ENCODE measurements at places on chromosomes 13 and 19. TPM values are rescaled to one million over a fixed set of nuclear protein-coding genes. Genes with fewer than 3 reads are reported as not detected.

The NLRP5 gene
- total RNA-seq = not detected

The DPP9 gene
- 15.6 TPM for total RNA-seq

DNA sequence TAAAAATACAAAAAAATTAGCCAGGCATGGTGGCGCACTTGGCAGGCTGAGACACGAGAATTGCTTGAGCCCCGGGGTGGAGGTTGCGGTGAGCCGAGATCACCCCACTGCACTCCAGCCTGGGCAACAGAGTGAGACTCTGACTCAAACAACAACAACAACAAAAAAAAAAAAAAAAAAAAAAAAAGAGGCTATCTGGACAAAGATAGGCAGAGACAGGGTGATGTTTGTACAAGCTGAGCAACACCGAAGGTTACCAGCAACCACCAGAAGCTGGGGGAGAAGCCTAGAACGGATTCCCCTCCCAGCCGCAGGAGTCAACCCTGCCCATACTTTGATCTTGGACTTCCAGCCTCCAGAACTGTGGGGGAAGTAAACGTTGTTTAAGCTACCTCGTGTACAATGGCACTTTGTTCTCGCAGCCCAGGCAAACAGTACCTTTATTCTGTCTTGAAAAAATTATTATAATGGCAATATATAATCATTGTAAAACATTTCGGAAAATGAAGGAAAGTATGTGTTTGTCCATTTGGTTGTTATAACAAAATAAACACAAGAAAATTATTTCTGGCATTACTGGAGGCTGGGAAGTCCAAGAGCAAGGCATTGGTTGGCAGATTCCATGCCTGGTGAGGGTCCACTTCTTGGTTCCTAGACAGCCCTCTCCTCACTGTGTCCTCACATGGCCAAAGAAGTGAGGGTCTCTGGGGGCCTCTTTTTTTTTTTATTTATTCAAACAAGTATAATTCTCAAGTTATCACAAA lies 39.8 kb upstream of the LATS2 start:
- no peak for DNase-seq

- DNase-seq = no peak
These were observed 2.6 kb upstream of the PSG4 start for GRCh38 chr19:43207991-43208390.

The RASAL3 gene
- total RNA-seq = 0.99 TPM

GRCh38 chr19:45177817-45178261 lies at the start of gene TRAPPC6A:
Gene TRAPPC6A (minus strand): TSS chr19:45178237. CDS start chr19:45178218, 19 bp downstream.
- no peak for DNase-seq

DNA sequence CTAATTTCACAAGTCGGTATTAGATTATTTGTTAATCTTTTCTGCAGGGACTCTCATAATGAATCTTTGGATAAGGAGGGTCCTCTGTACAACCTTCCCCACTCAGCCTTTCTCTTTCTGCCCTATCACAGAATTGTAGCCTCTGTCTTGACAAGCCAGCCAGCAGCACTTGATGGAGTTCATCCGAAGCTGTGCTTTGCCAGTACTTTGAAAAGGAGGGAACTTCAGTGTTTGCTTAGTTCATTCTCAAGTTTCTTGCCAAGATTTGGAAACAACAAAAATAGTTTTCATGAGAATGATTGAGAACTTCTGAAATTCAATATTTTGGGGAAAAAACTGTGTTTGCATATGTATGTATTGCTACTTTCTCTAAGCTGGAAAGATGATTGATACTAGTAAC lies 69.3 kb upstream of the HMGB1 start:
- no peak for DNase-seq

DNA sequence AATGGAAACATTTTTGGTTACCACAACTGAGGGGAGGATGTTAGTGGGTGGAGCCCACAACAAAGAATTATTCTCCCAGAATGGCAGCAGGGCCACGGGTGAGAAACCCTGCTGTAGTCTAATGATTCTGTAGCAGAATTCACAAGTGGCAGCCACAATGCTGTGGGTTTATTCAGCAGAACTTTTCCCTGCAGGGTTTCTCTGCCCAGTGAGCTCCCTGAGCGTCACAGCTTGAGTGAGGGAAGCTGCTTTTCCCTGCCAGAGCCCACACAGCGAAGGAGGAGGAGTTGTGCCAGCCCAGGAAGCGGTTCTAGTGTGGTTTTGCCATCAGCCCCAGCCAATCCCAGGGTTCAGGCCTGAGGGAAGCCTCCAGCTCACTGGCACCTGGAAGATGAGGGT lies 4.4 kb downstream of the ATP12A start:
- no peak for DNase-seq

The ADPRHL1 gene
- 16.7 TPM for total RNA-seq

The QPCTL gene
- total RNA-seq = 3.4 TPM

The IGFLR1 gene
- 1.2 TPM for total RNA-seq

- DNase-seq = peak; percentile 51
These were observed 666 bp upstream of the ZNF320 start for GRCh38 chr19:52898101-52898500.

The DNAJC3 gene
- 38.0 TPM for total RNA-seq

DNA sequence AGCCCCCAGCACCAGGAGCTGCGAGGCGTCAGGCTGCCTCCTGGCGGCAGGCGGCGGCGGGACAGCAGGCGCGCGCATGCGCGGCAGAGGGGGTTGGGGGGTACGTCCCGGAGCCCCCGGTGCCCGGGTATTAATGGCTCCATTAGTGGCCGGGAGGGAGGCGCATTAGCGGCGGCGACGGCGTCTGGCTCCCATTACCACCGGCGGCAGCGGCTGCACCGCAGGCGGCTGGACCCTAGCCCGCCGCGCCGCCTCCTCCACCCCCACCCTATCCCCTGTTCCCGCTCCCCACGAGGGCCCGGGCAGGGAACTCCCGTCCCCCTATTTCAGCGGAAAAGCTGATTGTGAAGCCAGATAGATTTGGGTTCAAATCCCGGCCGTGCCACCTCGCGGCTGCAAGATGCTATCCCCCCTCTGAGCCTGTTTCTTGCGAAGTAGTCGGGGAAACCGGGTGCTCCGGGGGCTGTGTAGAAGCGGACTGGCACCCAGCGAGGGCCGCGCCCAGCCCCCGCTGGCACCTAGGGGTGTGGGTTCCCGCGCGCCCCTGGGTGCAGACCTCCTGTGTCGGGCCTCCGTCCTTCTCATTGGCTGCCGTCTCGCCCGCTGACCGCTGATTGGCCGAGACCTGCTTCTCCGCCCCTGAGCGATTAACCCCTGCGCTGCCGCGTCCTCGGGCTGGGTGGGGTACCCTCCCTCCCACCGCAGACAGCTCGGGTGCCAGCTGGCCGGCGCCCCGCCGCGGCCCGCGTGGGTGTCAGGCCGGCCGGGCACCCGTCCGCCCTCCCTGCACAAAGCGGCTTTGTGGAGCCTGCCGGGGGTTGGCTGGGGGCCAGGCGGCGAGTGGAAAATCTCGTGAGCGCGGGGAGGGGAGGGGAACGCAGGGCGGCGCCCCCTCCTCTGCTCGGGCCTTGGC lies 11.1 kb downstream of the CIC start:
- DNase-seq = peak; percentile 95

The KCTD12 gene
- 175 TPM for total RNA-seq

The LRRC4B gene
- 5.1 TPM for total RNA-seq

DNA sequence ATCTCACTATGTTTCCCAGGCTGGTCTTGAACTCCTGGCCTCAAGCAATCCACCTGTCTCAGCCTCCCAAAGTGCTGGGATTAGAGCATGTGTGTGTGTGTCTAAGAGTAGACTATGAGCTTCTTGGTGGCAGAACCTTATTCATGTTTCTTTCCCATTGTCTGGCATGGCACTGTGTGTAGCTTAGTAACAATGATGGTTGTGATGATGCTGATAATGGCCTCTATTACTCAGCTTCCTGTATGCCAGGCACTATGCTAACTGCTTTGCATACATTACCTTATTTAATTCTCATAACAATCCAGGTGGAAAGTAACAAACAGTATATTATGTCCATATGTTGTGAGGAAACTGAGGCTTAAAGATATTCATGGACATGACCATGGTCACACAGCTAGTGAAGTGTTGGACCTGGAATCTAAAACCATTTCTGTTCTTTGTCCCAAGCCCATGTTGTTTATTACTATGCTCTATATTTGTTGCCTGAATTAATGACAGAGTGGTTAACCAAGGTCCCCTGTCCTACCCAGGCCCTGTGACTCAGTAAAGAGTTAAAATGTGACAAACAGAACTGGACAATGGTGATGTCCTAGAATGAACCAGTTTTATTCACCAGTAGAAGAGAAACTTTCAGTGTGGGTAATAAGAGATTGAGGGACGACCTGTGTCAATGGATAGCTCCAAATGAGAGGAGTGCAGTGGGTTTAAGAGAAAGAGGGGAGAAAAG lies 109.6 kb downstream of the KLF5 start:
- no peak for DNase-seq

DNA sequence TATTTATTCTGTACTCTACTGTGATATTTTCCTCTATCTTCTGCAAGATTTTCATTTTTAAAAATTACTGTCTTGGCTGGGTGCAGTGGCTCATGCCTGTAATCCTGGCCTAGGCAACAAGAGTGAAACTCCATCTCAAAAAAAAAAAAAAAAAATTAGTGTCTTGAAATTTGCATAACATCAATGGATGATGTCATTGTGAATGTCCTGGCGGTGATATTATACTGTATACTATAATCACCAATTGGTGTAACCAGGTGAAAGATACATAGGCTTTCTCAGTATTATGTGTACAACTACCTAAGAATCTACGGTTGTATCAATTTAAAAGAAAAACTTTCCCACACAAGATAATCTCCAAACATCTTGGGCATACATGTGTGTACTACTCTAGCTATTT lies 15.2 kb downstream of the ZNF331 start:
- DNase-seq = no peak

The TRIP10 gene
- 43.3 TPM for total RNA-seq

- DNase-seq = no peak
These were observed 130.8 kb downstream of the KL start for GRCh38 chr13:33146843-33147611.

The TMED1 gene
- 17.8 TPM for total RNA-seq

DNA sequence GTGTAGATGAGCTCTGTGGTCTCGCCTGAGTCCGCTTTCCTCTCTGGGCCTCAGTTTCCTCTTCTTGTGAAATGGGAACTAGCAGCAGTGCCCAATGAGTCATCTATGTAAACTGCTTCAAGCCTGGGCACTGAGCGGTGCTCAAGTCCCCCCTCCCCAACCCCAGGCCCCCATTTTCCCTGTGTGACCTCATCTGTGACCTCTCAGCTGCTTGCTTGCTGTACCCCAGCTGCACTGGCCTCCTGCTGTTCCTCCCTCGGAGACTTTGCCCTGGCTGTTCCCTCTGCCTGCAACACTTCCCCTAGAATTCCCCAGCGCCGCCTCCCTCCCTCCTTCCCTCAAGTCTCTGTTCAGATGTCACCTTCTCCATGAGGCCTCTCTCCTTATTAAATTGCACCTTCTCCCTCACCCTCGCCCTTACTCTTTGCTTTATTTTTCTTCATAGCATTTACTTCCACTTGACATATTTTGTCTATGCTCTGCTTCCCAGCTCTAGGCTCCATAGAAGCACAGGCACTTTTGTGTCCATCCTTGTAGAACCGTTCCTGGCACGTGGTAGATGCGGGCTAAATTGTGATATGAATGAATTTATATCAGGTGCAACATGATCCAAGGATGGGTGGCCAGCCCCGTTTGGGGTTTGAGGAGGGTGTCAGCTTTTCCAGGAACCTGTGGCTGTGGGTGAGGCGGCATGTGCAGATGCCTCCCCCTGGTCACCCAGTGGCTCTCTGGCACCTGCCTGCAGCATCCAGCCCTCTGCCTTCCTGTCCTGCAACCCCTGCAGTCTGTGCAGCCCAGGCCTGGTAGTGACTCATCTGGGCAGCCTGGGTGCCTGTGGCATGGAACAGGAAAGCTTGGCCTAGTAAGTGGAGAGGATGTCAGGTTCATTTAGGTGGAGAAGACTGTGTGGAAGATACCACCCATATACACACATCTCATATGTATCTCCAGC lies 26.3 kb downstream of the SIPA1L3 start:
- no peak for DNase-seq

- DNase-seq = no peak
These were observed 10.2 kb downstream of the ZNF132 start for GRCh38 chr19:58429745-58430144.

DNA sequence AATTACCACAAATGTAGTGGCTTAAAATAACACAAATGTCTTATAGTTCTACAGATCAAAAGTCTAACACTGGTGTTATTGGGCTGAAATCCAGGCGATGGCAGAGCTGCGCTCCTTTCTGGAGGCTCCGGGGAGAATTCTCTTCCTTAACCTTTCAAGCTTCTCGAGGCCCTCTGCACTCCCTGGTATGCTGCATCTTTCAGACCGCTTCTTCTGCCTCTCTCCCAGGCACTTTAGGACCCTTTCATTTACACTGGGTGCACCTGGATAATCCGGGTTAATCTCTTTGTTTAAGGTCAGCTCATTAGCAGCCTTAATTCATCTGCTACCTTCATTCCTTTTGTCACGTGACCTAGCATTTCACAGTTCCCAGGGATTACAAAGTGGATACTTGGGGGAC lies 211.3 kb upstream of the RFC3 start:
- DNase-seq = no peak

GRCh38 chr13:40958655-40959054 lies 60.5 kb downstream of the ELF1 start:
- no peak for DNase-seq

DNA sequence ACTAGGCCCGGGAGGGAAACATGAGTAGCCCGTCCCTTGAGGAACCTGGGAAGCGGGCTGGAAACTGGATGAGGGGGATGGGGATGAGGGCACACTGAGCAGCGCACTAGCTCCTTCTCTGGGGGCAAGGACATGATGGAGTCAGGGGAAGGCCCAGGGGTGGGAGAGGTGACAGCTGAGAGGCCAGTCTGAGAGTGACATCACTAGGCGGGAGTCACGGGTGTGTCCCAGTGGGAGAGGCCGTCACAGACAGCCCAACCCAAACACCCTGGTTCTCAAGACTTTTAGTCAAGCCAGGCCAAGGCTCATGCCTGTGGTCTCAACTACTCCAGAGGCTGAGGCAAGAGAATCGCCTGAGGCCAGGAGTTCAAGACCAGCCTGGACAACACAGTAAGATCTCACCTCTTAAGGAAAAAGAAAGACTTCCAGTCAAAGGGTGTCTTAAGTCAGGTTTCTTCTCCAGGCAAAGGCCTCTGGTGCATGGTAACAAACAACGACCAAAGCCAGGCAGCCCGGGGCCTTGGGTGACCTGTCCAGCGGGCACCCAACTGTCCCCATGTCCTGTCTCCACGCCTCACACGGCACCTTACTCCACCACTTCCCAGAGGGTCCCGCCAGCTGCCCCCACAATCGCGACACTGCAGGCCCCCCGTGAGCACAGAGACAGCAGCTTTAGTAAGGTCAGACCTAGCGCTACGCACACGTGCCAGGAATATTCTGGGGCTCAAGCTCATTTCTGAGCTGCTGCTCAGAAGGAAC lies 25.5 kb upstream of the TIMM44 start:
- DNase-seq = no peak

GRCh38 chr13:106533943-106534638 lies 1.4 kb downstream of the EFNB2 start:
- no peak for DNase-seq

GRCh38 chr13:61253105-61253877 lies 162.4 kb downstream of the PCDH20 start:
- DNase-seq = no peak

The ZSCAN18 gene
- total RNA-seq = 50.3 TPM

- no peak for DNase-seq
These were observed 4.2 kb downstream of the LYPD5 start for GRCh38 chr19:43798026-43798545.
